ENCODE measurements at places on chromosomes 1 and 21.

GRCh38 chr1:30363031-30363430 lies 360.4 kb downstream of the MATN1 start:
- DNase-seq: no peak

DNA sequence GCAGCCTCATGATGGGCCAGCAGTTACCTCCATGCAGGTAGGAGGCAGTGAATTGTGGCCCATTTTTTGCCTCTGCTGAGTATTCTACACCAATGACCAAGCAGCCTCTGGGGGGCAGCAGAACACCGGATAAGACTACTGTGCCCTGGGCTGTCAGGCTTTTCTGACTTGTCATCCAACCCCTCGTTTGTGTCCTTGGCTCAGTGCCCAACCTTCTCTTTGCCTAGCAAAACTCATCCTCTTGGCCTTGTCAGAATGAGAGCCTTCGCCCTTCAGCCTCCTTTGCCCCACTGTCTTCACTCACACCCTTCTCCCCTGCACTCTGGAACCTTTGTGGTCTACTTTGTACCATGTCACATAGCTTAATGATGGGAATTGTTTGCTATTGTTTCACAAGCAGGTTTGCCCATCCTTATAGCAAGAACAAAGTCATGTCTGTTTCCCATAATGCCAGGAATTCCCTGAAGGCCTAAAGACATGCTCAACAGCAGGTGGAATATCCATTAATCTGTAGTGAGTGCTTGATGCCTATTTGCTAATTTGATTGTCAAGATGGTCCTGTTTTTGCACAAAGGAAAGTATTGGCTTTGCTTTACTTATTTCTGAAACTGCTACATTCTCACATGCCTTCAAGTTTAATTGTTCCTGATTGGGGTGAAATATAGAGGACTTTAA lies 255.9 kb downstream of the HHAT start:
- DNase-seq: peak; percentile 96

- DNase-seq: no peak
These were observed 29.9 kb downstream of the STK40 start for GRCh38 chr1:36355811-36356210.

GRCh38 chr1:13893409-13893821 lies 193.4 kb downstream of the PRDM2 start:
- no peak for DNase-seq

DNA sequence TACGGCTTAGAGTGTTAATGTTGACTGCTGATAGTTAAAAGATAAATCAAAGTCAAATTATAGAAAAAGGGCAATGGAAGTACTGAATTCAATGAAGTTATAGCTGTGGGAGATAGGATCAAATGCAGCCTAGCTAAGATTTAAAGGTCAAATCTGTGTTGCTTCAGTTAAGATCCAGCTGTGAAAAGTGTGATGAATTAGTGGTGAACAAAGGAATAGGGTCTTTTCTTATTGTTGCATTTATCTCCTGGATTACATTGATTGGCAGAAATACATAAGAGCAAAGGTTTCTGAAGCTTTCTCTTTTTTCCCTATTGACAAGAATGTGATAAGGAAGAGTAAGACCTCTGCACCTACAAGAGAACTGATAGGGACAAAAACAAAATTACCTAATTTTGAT lies 1234.6 kb upstream of the ADGRL2 start:
- no peak for DNase-seq

- DNase-seq: no peak
These were observed 199.7 kb downstream of the GRIK3 start for GRCh38 chr1:36834586-36834985.

DNA sequence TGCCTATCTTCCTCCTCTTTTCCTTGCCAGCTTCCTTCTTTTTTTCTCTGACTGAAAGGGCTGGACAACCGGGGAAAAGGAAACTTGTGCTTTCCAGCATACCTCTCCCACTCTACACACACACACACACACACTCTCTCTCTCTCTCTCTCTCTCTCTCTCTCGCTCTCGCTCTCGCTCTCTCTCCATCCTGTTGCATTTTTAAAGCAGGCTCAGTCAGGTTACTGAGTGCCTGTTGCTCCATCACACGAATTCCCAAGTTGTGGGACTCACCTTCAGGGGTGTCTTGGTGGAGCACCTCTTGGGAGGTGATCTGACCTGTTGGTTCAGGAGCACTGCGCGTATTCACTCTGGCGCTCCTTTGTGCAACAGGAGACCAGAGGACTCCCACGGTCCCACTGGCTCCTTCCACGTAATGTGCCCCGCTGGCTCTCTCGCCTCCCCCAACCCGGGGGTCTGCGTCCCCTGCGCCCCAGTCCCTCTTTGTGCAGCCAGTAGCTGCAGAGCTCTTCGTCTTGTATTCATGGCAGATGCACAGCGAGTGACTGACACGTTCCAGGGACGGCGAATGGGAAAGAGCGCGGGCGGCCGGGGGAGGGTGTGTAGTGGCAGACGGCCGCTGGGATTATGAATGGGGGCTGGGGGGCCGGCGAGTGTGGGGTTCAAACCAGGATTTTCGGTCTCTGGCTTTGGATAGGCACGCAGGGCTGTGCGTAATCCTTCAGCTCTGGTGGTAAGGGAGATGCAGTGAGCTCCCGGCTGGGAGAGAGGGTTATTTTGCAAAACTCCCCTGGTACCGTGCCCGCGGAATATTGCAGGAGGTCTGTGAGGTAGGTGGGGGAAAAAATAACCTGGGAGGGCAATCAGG lies 660 bp upstream of the PDE4B start:
- DNase-seq: no peak

- no peak for DNase-seq
These were observed 485.2 kb downstream of the PLPP3 start for GRCh38 chr1:56094168-56094567.

- DNase-seq: no peak
These were observed 96.8 kb downstream of the BEND5 start for GRCh38 chr1:48679859-48680258.

GRCh38 chr1:169091480-169091941 lies 15.0 kb upstream of the ATP1B1 start:
- DNase-seq: no peak

Data from NCI-H1694 (cell line).